Stimulated activated CD8-positive, alpha-beta memory T cell treated with anti-CD3 and anti-CD28 coated beads, Interleukin-2, amount 100 ng/mL, for 1 hour (primary cell): ENCODE measurements at places on chromosomes 3 and 15.
A peak's percentile ranks its signal among the peaks of the same experiment; 100 is the strongest.

DNA sequence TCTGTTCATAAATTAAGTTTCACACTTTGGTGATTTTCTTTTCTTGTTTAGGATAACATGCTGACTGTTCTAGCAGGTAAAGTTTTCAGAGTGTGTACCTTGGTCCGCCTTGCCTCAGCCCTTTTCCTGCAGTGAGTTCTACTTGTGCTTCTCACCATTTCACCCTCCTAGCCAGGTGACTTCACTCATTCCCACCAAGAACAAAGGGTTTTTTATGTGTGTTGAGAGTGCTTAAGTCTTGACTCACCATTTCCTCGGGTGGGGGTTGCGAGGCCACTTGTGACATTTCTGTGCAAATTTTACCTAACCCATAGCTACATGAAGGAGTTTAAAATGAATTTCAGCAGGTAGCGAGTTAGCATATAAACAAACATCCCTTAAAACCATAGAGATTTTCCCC, 81.4 kb downstream of the C3orf38 start:
- no peak for DNase-seq

DNA sequence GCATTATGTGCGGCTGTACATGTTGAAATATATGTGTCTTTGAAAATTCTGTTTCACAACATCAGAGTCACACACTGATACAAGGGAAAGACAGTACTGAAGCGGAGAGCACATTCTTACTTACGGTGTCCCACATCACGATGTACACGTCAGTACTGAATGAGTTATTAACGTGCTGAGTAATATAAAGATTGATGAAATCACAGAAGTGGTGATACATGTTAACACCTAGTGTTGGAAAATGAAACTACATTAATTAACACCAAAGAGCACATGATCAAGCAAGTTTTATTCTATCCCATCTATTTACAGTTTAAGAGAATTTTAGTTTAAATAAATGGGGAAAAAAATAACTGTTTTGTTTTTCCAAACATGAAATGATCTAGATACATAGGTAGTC, 15.6 kb downstream of the EOGT start:
- no peak for DNase-seq

DNA sequence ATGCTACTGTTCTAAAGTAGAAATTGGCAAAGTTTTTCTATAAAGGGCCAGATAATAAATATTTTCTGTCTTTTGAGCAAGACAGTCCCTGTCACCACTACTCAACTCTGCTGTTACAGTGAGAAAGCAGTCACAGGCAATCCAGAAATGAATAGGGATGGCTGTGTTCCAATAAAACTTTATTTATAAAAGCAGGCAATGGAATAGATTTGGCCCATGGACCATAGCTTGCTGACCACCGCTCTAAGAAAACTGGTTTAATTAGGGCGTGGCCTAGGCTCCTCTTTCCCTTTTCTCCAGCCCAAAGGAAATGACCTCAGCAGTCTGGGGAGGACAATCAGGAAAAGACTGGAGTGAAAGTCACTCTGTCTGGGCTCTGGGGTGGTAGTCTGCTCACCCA, 183.8 kb downstream of the MEGF11 start:
- no peak for DNase-seq

DNA sequence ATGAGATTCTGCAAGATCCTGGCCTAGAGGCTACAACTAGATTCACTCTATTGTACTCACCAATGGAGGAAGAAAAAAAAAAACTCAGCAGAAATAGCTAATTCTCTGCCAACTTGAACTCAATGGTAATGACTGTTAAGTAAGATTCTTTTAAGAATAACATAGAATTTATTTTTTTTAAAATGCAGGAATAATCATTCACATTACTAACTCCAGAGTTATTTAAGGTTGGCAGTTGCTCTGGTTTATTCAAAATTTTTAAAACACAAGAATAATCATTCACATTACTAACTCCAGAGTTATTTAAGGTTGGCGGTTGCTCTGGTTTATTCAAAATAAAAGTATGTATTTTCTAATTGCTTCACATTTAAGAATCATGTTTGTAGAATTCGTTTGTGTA, 1071.9 kb downstream of the IGSF11 start:
- no peak for DNase-seq

- DNase-seq = no peak
Measured at GRCh38 chr3:161413855-161414210, 42.5 kb upstream of the SPTSSB start.

GRCh38 chr3:133192363-133192945, 154.3 kb downstream of the TMEM108 start:
- no peak for DNase-seq

GRCh38 chr3:9497821-9498565, 55.6 kb downstream of the LHFPL4 start:
- DNase-seq = no peak

DNA sequence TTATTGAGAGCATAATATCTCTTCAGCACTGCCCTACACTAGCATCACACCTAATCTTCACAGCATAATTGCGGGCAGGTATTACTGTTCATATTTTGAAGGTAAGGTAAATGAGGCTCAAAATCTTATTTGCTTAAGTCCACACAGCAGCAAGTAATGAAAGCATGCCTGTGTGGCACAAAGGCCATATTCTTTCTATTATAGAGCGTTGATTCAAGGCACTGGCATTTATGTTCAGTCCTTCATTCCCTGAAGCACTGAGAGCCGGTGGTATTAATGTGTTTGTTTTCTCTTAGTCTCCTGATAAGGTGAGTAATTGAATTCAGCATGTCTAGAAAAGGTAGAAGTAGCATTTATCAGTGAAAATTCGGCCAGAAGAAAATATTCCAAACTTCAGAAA, 231.2 kb downstream of the BBX start:
- no peak for DNase-seq

- DNase-seq = no peak
Measured at GRCh38 chr15:41544650-41545015, 576 bp upstream of the RPAP1 start.

- DNase-seq = peak; percentile 73
Measured at GRCh38 chr3:182980204-182981037, at the start of gene DCUN1D1. TSS of gene DCUN1D1 (minus strand) at chr3:182980538. CDS start at chr3:182980489, 49 bp downstream.

DNA sequence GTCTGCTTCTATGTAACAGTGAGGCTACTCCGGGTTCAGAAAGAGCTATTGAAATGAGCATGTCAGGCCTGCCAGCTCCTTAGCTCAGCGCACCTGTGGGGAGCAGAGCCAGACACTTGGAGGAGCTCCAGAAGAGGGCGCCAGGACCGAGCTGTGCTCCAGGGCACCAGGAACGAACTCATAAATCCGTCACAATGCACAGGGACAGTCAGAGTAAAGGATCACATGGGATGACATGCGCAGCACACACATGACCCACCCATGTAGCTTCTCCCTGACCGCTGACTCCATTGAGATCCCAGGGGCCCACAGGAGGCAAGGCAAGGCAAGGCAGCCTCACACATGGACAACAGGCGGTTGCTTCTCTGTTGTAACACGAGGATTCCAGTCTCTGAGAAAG, 26.0 kb upstream of the GNB5 start:
- no peak for DNase-seq

DNA sequence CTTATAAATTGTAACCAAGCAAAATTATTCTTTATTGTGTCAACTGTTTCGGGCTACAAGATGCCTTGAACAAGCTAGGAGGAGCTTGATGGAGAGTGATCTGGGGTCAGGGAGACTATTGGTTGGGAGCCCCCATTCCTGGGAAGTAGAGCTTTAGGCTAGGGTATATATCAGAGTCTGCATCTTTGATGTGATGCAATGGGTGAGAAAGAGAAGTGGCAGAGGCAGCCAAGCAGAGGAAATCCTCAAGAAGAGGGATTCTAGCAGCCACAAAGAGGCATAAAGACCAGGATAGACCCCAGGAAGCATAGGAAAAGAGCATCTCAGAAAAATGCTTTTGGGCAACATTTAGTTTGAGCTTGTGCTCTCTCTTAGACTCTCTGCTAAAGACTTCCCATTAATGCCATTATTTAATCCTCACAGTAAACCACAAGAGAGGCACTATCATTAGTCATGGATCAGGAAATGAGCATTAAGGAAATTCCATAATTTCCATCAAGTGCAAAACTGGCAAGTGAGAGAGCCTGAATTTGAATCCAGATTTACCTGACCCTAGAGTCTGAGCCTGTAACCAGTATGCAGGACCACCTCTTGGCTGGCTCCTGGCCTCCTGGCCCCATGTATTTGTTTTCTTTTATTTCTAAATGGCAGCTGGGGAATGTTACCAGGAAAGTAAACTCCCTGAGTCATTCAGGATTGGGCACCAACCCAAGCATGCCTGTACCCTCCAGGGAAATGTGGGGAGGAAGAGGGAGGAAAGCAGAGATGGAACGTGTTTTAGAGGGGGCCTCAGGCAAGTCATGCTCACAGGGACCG, 118.7 kb downstream of the RPL22L1 start:
- no peak for DNase-seq

GRCh38 chr15:90106522-90107117, 4.4 kb upstream of the IDH2 start:
- DNase-seq = no peak

DNA sequence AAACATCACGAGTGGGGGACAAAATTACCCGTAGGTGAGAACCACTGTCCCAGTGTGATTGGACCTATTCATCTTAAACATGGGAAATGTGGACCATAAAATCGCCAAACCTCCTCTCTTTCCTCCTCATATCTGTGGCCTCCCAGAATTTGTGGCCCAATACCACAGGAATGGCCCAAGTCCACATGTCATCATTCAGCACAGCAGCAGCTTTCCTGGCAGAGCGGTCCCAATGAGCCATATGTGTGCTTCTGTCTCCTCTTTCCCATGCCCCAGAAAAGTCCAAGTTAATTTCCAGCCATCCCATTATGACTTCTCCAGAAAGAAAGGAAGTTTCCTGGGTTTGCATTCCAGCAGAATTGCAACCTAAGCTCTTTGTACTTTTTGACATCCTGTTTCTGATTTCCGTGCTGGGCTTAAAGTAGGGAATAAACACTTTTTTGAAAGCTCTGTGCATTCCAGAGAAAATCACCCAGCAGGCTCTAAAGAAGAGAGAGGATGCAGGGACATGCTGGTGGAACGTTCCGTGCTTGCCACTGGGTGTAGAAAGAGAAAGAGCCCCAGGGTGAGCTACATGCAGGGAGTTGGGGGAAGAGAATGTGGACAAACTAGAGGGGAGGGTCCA, 259.4 kb upstream of the PROK2 start:
- no peak for DNase-seq
